ENCODE measurements at places on chromosomes 11 and 22.

DNA sequence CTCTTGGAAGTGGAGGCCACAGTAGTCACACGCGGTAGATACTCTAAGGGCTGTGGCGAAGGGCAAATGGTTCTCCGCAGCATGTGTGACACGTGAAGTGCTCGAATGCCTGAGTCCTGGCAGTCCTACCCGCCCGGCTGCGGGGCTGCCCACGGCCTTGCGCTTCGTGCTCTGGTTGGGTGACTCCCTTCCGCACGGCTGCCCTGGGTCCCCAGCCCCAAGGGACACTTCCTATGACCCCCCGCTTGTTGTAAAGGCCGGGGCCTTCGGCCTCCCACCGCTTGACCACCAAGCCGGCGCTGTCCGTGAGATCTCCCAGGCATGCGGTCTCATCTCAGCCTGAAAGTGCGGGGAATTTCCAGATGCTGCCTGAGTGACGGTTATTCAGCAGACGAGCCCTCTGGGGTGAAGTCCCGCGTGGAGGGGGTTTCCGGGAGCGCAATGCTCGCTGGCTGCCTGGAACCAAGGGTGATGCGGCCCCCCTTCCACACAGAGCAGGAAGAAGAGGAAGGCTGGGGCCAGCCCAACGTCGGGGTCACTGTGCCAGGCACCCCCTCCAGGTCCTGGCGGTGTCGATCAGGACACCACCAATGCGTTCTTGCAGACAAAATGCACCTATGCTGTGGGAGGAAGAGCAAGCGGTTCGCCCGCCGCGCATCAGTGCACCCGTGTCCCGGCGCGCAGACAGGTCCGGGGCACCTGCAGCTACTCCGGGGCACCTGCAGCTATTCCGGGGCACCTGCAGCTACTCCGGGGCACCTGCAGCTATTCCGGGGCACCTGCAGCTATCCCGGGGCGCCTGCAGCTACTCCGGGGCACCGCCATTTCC, 171.2 kb downstream of the OPCML start:
- DNase-seq, result no peak

- DNase-seq, result no peak
These were observed 3.1 kb upstream of the GSC2 start for GRCh38 chr22:19152942-19153883.

- DNase-seq, result no peak
These were observed 53.3 kb upstream of the ADA2 start for GRCh38 chr22:17272511-17272991.

DNA sequence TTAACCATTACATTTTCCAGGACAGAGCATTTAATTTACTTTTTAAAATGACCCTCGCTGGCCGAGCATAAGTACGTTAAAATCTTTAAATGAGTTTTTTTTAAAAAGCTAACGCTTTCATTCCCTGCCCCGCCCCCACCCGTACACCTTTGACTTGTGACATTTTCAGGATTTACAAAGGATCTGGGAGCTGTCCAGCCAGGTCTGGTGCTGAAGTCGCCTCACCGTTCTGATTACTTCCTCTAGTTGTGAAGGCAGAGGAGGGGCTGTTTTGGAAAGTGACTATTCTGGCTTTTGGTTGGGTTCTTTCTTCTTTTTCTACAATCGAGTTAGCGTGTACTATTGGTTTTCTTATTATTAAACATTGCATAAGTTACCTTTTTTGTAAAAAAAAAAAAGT, 2.9 kb downstream of the C11orf87 start:
- no peak for DNase-seq

DNA sequence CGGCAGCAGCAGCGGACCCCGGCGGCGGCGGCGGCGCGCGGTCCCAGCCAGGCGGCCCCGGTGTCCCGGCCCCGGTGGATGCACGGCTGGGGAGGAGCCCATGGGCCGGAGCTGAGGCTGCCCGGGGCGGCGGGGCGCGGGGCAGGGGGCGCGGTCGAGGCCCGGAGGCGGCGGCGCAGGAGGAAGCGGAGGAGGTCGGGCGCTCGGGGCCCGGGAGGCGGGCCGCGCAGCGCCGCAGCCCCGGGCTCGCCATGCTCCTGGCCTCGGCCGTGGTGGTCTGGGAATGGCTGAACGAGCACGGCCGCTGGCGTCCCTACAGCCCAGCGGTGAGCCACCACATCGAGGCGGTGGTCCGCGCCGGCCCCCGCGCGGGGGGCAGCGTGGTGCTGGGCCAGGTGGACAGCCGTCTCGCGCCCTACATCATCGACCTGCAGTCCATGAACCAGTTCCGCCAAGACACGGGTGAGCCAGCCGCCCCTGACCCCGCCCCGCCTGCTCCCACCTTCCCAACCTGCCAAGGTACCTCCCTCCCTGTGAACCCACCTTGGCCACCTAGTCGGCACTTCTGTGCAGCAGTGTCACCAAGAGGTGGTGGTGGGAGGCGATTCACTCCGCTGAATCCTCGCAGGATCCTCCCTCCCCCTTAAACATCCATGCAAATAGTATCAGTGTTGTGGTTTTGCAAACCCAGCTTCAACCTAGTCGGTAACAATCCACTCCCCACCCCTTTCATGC, 580 bp downstream of the DTX4 start:
- no peak for DNase-seq

DNA sequence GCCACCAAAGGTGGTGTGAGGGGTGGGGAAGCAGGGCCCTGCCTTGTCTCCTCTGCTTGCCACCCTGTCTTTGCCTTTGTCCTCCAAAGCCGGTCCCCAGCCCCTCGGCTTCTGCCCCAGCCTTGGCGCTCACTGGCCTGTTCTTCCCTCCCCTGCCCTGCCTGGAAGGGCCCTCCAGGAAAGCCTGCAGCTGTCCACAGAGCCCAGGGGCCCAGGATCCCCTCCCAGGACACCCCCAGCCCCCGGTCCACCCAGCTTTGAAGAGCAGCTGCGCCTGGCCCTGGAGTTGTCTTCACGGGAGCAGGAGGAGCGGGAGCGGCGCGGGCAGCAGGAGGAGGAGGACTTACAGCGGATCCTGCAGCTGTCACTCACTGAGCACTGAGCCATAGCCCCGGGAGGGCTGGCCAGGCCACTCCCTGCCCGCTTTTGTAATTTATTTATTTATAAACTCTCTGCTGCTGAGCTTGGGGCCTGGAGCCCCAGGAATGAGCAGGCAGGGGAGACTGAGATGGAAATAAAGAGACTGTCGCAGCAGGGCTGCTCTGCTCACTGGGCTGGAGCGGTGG, 1.3 kb upstream of the SSH3 start:
- peak; percentile 68 for DNase-seq

GRCh38 chr11:57349491-57350274, 11.5 kb downstream of the P2RX3 start:
- peak; percentile 83 for DNase-seq

DNA sequence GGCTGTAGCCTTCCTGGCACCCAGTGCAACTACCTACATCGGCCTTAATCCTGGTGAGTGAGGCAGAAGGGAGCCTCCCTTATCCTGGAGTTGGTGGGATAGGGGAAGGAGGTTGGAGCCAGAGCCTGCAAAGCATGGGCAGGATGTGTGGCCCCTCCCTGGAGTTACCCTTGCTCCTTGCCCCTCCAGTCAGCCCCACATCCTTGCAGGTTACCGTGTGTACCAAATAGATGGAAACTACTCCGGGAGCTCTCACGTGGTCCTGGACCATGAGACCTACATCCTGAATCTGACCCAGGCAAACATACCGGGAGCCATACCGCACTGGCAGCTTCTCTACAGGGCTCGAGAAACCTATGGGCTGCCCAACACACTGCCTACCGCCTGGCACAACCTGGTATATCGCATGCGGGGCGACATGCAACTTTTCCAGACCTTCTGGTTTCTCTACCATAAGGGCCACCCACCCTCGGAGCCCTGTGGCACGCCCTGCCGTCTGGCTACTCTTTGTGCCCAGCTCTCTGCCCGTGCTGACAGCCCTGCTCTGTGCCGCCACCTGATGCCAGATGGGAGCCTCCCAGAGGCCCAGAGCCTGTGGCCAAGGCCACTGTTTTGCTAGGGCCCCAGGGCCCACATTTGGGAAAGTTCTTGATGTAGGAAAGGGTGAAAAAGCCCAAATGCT, 3.9 kb downstream of the SMPD1 start:
- DNase-seq, result no peak

DNA sequence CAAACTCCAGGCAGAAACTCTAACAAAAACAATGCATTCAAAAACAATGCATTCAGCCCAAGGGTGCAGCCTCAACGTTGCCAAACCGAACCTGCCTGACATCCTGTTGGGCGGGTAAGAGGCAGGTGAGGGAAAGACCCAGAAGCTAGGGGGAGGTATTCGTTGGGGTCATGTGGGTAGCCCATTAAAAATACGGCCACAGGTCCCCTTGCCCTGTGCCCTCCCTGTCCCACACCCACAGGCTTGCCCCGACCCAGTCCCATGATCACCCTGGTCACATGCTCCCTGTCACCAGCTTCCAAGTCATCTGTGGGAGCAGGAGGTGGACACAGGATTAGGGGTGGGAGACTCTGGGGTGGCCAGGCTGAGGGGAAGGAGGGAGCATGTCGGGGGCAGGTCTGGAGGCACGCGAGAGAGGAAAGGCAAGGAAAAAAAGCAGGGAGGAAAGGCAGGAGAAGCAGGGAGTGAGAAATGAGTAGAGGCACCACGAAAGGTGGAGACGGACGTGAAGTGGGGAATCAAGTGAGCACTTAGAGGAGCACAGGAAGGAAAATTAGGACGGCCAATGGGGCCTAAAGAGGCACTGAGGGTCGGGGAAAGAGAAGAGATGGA, 683 bp downstream of the PLA2G6 start:
- peak; percentile 31 for DNase-seq

DNA sequence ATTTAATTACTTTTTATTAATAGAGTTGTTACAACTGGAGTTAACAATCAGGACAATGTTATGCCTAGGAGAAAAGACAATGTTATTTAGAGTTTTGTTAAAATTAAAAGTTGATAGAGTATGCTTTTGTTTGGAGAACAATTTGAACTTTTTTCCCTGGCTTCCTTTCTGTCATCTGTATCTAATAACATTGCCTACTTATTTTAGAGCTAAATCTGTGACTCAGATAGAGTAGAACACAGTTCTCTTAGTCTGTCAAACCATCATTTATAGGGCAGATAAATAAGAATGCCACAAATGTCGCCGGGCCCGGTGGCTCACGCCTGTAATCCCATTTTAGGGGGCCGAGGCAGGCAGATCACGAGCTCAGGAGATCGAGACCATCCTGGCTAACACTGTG, 28.9 kb upstream of the YAP1 start:
- DNase-seq, result no peak

DNA sequence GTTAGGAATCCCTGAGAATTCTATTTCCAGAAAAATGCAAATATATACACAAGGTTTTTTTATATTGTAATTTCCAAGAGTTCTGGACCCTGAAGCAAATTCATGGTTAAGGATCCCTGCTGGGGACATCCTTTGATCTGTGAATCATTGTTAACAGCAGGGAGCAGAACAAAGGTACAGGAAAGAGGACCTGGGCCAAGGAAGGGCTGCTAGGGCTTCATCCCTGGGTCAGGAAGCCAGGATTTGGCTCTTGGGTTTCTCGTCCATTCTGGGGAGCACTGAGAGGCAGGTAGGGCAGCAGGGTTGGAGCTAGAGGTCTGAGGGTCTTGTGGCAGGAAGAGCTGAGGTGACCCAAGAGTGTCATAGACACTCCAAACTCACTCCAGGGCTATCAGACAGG, 10.2 kb upstream of the OAF start:
- DNase-seq, result no peak

All from right forelimb (tissue), 1 donor.